Prostate gland (tissue), 2 donors: ENCODE measurements at places on chromosomes 12 and 14. TPM values are rescaled to one million over a fixed set of nuclear protein-coding genes. Genes with fewer than 3 reads are reported as not detected.
A peak's percentile ranks its signal among the peaks of the same experiment; 100 is the strongest.

- no peaks in the 10 kb centered on the region for H3K4me1 ChIP-seq
- no peak for DNase-seq
- no peak overlapping the region for H3K27ac ChIP-seq
- no peak overlapping the region for H3K4me3 ChIP-seq
- H3K27me3 ChIP-seq: no peaks in the 10 kb centered on the region
Measured at GRCh38 chr14:69005432-69006148, 26.5 kb upstream of the ACTN1 start.

DNA sequence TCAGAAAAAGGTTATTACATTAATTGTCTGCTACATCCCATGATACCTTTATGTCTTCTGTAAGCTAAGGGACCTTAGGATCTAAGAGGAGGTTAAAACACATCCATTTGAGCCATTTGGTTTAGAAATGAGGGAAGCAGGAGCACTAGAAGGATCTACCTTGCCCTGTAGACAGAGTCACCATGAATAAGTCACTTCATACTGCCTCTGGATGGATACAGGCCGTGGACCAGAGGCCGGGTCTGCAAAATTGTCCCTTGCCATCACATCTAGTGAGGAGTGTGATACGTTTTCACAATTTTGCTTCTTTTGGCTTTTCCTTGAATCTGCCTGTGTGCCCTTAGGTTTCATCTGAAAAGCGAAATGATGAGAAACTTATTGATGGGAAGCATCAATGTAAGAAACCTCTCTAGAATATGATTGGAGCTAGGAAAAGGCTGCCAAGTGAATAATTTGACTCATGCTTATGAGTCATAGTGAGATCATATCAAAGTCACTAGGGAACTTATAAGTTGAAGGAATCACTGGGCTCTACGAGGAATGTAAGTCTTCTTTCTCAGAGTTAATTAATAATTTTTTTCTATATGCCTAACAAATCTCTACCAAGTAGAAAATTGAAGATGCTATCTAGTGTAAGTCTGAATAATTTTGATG is 10.8 kb downstream of the GLRX5 start:
- DNase-seq: no peak
- no peaks in the 10 kb centered on the region for H3K4me1 ChIP-seq
- no peaks in the 10 kb centered on the region for H3K27me3 ChIP-seq
- H3K36me3 ChIP-seq: no peaks in the 10 kb centered on the region
- H3K4me3 ChIP-seq: no peak overlapping the region

GRCh38 chr12:64450711-64451486 is 1.0 kb upstream of the TBK1 start:
- H3K27ac ChIP-seq: peak overlapping the region; percentile 95
- no peaks in the 10 kb centered on the region for H3K36me3 ChIP-seq
- H3K4me1 ChIP-seq: peaks cover 8% of the 10 kb centered on the region
- no peak for DNase-seq

DNAJC22 gene
- 4.3 TPM for total RNA-seq

CLEC4E gene
- total RNA-seq: 3.0 TPM

PIK3C2G gene
- 1.4 TPM for total RNA-seq

CAPRIN2 gene
- 20.4 TPM for total RNA-seq
